ENCODE measurements at places on chromosomes 2 and 18.

GRCh38 chr2:147818741-147819140 is 26.1 kb upstream of the ACVR2A start:
- DNase-seq, result no peak

- DNase-seq, result no peak
Observed at GRCh38 chr18:77106331-77106730, 26.3 kb downstream of the MBP start.

DNA sequence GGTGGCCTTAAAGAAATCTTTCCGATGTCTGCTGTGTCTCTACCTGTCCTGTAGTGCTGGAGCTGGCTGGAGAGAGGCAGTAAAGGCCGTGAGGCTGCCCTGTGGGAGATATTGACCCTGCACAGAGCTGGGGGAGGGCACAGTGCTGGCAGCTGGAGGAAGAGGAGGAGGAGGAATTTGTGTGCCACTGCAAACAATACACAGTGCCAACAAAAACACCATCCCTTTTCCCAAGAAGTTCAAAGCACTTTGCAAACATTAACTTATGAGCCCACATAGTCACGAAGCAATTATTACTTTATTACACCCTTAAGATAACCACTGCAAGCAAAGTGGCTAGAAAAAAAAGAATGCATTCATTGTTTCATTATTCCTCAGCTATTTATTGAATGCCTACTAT is 45.0 kb upstream of the CYTIP start:
- DNase-seq, result no peak

DNA sequence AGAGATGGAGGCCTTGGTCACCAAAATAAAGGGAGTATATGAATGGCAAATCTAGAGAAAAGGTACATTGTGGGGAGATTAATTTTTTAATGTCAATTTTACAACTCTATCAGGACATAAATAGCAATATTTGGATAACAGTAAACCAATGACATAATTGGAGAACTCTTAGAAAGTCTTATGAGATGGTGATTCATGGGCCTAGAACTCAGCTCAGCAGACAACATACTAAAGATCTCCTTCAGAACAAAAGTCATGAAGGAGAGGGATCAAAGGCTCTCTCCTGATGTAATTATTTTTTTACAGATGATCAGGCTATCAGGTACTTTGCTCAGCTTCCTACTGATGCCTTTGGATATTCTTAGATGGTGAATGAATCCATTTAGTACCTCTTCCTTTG is 90.0 kb downstream of the CRACDL start:
- no peak for DNase-seq

DNA sequence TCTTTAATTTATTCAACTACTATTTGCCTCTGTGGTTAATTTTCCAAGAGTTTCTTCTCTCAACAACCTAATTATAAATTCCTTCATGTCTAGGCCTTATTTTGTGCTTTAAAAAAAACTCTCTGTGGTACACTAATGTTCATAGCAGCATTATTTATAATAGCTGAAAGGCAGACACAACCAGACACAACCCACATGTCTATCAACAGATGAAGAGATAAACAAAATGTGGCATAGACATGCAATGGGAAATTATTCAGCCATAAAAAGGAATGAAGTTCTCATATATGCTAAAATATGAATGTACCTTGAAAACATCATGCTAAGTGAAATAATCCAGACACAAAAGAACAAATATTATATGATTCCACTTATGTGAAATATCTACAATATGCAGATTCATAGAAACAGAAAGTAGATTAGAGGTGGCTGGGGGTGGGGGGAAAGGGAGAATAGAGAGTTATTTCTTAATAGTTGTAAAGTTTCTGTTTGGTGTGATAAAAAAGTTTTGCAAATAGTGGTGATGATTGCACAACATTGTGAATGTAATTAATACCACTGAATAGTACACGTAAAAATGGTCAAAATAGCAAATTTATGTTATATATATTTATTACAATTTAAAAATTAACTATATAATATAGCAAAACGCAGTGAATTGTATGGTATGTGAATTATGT is 28.1 kb upstream of the RASGRP3 start:
- DNase-seq, result no peak

- no peak for DNase-seq
Observed at GRCh38 chr2:190481339-190481738, 53.2 kb downstream of the NEMP2 start.

DNA sequence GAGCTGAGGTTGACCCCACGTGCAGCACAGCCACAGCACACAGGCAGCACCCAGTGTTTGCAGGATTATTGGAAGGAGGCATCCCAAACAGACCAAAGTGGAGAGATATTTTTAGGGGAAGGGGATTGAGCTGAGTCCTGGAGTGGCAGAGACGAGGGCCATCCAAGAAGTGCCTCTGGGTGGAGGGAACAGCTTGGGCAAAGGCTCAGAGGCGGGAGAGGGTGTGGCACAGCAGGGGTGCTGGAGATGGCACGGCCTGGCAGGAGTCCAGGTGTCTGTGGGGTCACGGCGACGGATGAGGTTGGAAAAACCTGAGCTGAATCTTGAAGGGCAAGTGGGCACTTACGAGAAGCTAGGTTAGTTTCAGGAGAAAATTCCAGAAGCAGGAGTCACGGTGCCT is 60.6 kb downstream of the INHBB start:
- no peak for DNase-seq

GRCh38 chr2:26483516-26483915 is 5.6 kb upstream of the OTOF start:
- DNase-seq, result no peak

DNA sequence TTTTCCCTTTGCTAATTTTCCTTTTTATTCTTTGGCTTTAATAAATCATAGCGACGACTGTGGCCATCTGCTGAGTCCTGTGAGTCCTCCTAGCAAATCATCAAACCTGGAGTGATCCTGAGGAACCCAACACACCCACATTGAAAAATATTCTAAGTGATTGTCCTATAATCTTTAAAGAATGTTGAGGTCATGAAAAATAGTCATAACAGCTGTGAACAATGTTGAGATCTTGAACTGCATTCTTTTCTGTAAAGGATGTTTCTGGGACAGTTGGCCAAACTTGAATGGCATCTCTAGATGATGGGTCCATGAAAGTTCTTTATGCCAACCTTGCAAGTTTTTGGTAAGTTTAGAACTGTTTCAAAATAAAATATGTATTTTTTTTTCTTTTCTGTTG is 53.2 kb upstream of the ADAM23 start:
- DNase-seq, result no peak

- no peak for DNase-seq
Observed at GRCh38 chr2:169709981-169710380, 15.7 kb downstream of the PHOSPHO2 start.

DNA sequence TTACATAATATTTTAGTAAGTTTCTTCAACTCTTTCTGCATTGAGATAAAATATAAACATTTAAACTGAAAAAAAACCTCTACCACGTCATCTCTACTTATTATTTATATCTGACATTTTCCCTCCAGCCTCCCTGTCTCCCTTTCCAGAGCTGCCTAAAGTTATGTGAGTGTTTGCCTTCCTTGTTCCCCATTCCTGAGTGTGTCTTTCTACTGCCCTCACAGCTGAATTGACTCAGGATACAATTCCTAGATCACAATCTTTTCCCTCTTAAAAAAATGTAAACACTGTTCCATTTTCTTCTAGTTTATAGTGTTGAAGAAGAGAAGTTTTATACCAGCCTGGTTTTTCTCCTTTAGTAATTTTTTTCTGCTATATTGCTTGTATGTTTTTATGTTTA is 5.3 kb downstream of the TRPM8 start:
- DNase-seq, result no peak

DNA sequence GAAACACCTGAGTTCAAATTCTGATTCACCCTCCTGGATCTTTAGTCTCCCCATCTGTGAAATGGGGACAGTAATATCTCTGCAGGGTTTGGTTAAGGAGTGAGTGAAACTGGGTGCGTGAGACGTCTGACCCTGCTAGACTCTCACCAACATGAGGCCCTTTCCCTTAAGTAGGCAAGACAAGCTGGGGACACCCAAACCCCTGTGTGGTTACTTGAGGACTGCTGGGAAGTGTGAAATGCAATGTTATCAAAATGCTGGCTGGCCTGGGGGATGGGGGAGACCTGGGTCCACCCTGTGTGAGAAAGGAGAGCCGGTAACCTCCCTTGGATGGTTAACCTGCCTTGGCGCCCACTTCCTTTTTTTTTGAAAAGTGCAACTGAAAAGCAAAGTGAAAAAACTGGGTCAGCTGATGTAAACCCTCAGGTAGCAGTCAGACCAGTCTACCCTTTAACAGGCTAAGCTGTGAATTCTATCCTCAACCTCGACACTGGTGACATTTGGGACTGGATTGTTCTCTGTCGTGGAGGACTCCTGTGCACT is 82.3 kb downstream of the INPP5D start:
- no peak for DNase-seq

GRCh38 chr2:157486596-157487270 is 42.8 kb upstream of the CYTIP start:
- DNase-seq, result no peak

DNA sequence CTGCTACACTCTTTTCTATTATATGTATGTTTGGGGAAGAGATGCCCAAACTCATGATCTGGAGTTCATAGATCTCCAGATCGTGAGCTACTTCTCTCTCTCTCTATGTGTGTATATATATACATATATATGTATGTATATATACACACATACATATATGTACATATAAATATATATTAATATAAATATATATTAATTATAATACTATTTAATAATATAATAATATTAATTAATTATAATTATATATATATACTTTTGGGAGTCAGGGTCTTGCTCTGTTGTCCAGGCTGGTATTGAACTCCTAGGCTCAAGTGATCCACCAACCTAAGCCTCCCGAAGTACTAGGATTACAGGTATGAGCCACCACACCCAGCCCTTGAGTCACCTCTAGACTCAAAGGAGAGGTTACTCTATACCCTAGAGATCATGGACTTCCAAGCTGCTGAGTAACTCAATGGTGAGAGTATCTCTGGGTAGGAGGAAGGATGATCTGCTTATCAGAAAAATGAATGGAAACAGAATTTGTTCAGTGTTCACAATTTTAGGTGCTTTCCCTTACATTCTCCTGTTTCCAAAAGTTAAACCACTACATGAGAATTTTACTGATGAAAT is 463.5 kb upstream of the TRIB2 start:
- DNase-seq, result no peak

DNA sequence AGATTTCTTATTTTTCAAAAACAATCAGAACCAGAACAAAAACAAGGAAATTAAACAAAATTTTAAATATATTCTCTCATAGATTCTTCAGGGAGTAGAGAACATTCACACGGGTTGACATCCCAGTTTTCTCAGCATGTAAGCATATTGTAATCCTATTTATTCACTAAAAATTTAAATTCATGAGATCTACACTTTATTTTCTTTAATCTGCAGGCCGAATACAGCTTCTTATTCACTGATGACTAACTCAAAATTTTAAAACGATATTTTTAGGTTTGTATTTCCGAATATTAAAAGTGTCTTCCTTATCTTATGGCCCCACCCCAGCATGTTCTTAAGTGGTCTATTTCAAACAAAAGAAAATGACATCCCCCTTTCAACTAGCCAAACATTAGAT is 262.4 kb downstream of the MEIS1 start:
- DNase-seq, result no peak

GRCh38 chr2:73910873-73911547 is 15.7 kb upstream of the DGUOK start:
- DNase-seq, result no peak

DNA sequence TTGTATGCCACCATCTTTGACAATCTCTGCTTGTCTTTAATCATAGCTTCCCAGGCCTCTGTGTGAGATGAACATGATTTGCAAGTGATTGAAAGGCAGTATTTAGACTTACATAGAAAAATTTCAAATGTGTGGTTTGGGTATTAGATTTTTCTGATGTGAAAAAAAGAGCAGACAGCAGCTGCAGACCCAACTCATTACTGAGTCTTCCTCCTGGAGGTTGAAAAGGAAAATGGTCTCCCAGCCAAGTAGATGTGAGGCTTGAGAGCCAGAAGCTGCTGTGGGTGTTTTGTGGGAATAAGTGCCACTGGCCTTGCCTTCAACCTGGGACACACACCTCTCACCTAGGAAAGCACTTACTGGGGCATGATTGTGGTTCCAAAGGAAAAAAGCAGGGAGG is 92.5 kb downstream of the KCTD18 start:
- no peak for DNase-seq

DNA sequence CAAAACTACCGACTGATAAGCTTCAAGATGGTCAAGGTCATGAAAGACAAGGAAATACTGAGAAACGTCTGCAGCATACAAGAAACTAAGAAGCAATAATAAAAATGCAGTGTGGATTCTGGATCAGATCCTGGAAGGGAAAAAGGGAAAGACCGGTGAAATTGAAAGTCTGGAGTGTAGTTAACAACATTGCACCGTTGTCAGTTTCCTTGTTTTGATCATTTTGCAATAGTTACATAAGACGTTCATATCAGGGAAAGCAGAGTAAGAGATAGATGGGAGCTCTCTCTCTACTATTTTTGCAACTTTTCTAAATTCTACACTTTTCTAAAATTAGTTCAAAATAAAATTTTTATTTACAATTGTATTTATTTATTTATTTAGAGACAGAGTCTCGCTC is 15.0 kb upstream of the ZNF407 start:
- no peak for DNase-seq

DNA sequence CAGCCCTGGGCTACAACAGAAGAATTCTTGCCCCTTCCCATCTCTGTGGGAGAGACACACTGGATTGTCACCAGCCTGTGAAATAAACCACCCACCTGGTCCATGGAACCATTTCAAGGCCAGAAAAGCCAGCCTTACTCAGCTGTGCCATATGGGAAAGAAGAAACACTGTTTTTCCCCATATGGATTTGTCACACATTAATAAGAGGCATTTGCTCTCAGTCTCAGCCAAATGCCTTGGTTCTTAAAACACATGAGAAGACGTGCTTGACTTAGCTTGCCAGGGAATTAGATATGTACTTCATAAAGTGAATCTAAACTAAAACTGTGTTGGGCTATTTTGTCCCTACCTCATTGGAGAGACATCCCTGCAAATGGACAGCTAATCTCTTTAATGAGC is 308.6 kb upstream of the TNP1 start:
- DNase-seq, result no peak

DNA sequence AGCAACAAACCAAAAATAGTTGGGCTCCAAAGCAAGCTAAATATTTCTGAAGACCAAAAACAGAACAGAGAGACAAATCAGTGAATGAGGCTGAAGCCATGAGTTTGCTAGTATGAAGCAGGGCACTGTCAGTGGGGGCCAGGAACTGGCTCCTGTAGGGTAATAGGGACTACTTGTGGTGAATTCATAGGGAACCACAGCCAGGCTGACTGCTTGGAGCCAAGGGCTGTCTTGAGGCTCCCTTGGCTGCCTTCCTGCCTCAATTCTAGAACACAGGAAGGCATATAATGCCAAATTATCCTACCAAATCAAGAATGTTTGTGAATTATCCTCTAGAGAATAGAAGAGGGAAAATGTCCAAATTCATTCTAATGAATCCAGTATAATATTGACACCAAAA is 406.0 kb downstream of the CCDC85A start:
- DNase-seq, result no peak

Measured in dermis microvascular lymphatic vessel endothelial cell (primary cell).